ENCODE measurements at places on chromosomes 3 and 15.

DNA sequence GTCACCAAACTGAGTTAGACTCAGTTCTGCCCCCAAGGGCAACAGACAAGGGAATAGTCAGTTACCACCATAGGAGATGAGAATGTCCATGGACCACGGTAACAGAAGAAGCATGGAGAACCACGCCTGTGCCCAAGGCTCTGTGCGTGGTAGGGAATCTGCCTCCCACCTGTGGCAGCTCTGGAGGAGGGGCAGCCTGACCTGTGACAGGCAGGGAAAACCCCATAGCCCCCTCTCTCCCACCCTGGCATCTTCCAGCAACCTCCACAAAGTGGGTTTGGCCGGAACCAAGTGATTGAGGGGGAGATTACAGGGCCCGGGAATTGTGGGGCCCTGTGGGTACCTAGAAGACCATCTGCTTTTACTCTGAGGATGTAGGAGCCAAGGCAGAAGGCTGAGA is 14.3 kb upstream of the LTF start:
- no peak for DNase-seq

DNA sequence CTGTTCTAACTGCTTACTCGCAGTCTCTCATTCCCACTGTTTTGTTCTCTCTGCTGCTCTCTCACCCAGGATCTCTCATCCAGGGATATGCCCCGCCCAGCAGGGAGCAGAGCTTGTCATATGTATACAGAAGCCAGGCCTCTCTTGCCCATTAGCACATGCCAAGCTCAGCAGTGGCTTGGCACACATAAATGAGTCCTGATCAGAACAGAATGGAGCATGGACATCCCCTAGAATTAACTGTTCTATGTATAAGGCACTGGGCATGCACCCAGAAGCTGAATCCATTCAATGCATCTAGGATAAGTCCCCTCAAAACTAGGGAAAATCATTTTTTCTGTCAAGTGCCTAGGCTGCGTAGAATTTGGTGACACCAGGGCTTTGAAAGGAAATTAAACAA is 61.6 kb downstream of the IGSF11 start:
- DNase-seq, result no peak

DNA sequence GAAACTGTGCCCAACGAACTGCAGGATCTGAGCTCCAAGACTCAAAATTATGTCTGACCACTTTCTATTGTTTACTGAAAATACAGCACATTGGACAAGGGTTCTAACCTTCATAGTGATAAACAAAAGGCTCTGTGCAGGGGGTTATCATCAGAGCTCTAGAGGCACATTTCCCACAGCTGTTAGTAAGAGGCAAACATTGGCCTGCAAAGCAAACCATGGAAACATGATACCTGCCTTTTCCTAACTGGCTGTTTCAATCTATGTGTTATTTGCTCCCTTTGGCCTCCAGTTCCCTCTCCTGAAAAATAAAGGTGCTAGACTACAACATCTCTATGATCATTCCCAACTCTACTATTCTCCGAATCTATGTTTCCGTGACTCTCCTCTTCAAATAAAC is 159.7 kb upstream of the ARHGEF26 start:
- no peak for DNase-seq

GRCh38 chr15:67188551-67189218 is 65.8 kb downstream of the AAGAB start:
- DNase-seq, result no peak

- no peak for DNase-seq
Observed at GRCh38 chr3:149621218-149622005, 36.4 kb downstream of the WWTR1 start.

GRCh38 chr15:63043335-63044076 is 959 bp downstream of the TPM1 start:
- no peak for DNase-seq

DNA sequence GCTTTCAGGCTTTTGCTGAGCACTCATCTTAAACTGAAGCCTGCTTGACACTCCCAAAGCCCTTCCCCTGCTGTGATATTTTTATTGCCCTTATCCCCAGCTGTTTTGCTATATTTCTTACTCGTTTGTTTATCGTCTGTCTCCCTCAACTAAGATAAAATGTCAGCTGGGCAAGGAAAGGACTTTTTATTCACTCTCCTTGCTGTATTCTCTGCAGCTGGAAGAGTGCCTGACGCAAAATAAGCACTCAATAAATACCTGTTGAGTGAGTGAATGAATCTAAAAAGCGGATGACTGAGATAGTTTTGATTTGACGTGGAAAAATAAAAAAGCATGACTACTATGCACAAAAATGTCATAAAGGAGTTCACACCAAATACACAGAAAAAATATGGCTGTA is 84.8 kb upstream of the POMGNT2 start:
- DNase-seq, result no peak

DNA sequence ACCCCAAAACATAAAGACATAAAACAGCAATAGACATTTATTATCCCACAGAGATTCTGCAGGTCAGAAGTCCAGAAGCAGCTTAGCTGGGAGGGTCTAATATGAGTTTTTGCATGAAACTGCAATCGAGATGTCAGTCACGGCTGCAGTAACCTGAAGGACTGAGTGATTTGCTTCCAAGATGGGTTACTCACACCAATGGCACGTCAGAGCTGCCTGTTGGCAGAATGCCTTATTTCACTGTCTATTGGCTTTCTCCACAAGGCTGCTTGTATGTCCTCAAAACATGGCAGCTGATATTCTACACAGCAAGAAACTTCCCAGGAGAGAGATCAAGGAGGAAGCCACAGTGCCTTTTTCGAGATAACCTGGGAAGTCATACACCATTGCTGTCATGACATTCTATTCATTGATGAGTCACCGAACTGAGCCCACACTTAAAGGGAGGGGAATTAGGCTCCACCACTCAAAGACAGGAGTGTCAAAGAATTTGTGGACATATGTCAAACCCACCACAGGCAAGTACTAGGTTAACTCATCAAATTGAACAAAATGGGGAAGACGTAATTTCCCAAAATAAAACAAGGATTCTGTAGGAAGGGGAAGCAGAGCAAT is 122.2 kb downstream of the SYNPR start:
- DNase-seq, result no peak

DNA sequence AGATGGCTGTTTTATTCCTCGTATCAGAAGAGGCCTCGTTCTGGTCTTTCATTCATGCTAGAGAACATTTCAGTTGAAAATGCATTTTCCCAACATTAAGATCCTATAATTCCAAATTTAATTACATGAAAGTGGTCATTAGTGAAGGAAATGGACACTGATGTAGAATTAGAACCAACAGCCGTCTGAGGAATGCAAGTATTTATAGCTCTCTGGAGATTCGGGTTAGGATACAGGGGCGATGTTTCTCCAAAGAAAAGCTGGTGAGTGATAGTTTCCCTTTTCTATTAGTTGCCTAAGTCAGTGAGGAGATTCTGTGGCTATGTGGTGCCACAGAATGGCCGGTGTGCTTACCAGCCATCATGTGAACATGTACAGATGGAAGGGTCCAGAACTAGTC is 109.0 kb upstream of the IL12A start:
- no peak for DNase-seq

GRCh38 chr15:88834211-88834812 is 31.1 kb downstream of the ACAN start:
- no peak for DNase-seq

DNA sequence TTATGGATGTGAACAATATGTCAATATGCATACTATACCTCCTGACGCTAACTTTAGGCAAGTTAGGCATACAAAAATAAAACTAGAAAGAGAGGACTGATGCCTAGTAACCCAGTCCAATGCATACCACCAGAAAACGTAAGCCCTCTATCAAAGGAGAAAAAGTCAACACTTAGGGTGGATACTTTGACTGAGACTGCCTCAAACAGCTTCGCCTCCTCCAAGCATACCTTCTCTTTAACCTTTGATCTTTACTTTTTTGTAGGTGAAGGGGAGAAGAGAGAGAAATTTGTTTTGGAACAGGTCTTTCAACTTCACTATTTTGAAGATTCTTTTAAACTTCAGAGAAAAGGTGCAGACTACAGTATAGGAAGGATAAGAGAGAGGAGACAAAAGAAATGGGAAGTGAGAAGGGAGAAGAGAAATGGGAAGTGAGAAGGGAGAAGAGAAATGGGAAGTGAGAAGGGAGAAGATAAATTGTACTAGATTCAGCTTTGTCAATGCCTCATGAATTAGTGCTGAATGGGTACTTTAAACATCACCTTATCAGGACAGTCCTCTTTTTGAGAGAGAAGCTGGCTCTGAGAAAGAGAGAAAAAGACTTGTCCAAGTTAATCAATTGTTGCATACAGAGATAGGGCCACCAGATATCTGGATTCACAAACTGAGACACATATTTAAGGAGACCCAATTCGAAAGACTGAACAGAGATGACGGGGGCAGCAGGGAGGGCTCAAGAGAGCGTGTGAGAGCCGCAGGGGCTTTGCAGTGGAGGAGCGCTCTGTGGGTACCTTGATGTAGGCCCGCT is 1.0 kb downstream of the P3H2 start:
- no peak for DNase-seq

DNA sequence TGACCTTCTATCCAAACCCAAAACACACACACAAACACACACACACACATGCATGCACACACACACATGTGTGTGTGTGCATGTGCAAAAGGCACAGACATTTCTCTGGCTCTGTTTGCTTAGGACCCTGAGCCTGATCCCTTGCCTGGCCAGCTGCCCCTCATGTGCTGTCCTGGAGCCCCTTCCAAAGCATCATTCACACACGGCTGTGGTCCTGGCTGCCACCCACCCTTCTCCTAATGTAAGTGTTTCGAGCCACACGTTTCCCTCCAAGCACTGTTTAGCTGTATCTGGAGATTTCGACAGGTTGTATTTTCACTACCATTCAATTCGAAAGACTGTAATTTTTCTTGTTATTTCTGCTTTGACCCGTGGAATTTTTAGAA is 45.8 kb upstream of the KLF13 start:
- DNase-seq, result no peak

GRCh38 chr3:47961815-47962606 is 54.2 kb downstream of the MAP4 start:
- DNase-seq, result peak; percentile 2

GRCh38 chr15:25536801-25537611 is 98.2 kb upstream of the UBE3A start:
- DNase-seq, result no peak

GRCh38 chr3:70990185-70990584 is 593.3 kb downstream of the FOXP1 start:
- no peak for DNase-seq

DNA sequence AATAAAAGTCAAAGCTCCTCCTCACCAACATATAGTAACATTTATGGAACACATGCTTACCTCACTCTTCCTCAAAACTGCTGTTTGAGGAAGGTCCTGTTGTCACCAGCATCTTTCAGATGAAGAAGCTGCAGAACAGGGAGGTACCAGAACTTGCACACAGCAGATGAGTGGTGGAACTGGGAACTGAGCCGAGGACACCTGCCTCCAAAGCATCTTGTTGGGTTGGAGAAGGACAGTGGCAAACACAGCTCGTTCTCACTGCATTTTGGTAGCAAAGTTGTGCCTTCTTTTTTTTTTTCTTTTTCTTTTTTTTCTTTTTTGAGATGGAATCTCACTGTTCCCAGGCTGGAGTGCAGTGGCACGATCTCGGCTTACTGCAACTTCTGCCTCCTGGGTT is 76.0 kb downstream of the CEMIP start:
- DNase-seq, result no peak

DNA sequence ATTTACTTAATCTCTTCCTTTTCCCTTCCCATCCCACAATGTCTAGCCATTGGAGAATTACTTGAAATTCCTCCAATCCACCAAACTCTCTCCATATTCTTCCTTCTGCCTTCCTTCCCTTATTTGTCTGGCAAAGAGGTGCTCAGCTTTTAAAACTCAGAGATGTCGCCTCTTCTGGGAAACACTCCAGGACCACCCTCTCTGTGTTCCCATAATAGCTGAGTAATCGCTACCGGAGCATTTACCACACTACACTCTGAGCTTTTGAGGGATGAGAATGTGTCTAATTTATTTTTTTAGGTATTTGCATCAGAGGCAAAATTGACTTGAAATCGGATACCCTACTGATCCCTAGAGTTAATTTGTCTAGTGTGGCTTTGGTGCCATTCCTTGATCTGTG is 245.7 kb upstream of the TPRG1 start:
- DNase-seq, result no peak

DNA sequence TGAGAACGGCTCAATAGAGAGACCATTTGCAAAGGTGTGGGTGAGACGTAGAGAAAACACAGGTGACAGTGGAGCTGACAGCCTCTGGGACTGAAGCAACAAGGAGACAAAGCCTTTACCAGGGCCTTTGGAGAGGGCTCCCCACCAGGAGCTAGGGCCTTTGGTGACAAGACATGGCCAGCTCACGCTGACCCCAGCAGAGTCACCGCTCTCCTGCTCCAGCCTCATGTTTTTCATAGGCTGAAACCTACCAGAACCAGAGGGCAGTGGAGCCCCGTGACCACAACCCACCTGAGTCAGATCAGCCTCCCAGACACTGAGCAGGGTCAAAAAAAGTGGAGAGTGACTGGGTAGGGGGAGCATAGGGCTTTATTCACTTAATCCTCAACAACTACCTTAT is 214.7 kb downstream of the SHQ1 start:
- no peak for DNase-seq

GRCh38 chr3:16546186-16547010 is 32.9 kb upstream of the RFTN1 start:
- no peak for DNase-seq

DNA sequence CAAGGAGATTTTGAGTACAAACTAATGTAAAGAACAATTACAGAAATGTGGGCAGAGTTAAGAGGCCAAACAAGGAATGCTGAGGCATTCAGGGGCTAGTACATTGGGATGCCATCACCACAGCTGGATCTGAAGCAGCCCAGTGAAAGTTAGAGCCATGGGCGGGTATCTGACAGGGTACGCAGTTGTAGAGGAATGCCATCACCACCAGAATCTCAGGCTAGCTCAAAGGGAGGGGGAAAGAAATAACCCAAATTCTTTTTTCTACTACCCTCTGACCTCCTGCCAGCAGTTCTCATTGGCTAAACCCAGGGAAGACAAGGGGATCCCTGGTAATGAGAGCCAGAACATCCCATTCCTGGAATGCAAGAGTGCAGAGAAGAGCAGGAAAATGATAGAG is 9.0 kb upstream of the TSC22D2 start:
- no peak for DNase-seq

- no peak for DNase-seq
Observed at GRCh38 chr3:58391156-58391865, 42.3 kb downstream of the PDHB start.

- DNase-seq, result no peak
Observed at GRCh38 chr3:64813326-64813725, 125.5 kb upstream of the ADAMTS9 start.

DNA sequence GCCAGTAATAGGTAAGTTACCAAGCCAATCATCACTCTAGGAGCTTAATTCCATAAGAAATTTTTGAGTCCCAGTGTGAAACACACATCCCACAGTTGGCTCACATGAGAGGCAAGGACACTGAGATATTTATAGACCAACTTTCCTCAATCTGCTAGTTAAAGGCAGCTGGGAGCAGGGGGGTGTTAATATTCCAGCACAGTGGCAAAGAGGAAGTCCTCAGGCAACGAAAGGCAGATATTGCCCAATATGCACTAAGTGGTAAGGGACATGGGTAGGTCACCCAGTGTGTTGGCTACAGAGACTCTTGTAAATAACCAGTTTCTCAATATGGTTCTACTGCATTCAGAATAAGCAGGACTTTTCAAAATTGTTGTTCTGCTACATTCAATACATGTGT is 61.0 kb downstream of the TOP2B start:
- DNase-seq, result no peak

GRCh38 chr3:102206511-102207031 is 228.2 kb upstream of the ZPLD1 start:
- DNase-seq, result no peak

GRCh38 chr3:32626631-32627030 is 56.0 kb upstream of the DYNC1LI1 start:
- DNase-seq, result no peak
